ENCODE measurements at places on chromosomes 2 and 18. TPM values are rescaled to one million over a fixed set of nuclear protein-coding genes. Genes with fewer than 3 reads are reported as not detected.

DNA sequence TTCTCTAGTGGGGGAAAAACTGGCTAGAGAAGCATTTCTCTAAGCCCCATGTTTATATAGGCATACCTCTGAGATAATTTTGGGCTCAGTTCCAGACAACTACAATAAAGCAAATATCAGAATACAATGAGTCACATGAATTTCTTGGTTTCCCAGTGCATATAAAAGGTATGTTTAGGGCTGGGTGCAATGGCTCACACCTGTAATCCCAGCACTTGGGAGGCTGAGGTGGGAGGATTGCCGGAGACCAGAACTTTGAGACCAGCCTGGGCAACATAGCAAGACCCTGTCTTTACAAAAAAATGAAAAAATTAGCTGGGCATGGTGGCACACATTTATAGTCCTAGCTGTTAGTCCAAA is 22.2 kb downstream of the TSN start:
- no peak for DNase-seq

DNA sequence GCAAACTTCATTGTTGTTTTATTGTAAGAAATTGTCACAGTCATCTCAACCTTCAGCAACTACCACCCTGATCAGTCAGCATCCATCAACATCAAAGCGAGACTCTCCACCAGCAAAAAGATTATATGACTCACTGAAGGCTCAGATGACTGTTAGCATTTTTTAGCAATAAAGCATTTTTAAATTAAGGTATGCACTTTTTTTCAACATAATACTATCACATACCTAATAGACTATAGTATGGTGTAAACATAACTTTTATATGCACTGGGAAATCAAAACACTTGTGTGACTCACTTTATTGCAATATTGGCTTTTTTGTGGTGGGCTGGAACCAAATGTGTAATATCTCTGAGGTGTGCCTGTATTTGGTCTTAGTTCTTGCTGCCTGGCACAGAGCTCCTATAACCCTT is 15.6 kb downstream of the SCN1A start:
- DNase-seq: no peak

The TCF23 gene
- not detected for total RNA-seq

DNA sequence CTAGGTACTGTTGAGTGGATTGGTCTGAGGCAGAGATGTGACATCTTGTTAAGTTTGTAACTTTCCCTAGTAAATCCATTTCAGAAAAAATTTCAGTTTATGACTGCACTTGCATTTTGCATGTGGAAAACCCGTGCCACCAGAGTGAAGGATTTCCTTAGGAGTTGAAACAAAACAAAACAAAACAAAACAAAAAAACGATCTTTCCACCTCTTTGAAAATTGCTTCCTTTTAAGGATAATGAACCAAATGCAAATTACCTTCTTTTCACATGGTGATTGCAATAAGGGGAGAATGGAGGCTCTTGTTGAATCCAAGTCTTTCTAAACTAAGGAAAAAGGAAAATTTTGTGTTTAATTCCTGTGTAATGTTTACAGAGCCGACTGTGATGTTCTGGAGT is 43.2 kb downstream of the PHLPP1 start:
- no peak for DNase-seq

The SH3RF3 gene
- 0.23 TPM for total RNA-seq

GRCh38 chr2:50491541-50492476 is 540.1 kb downstream of the NRXN1 start:
- no peak for DNase-seq

DNA sequence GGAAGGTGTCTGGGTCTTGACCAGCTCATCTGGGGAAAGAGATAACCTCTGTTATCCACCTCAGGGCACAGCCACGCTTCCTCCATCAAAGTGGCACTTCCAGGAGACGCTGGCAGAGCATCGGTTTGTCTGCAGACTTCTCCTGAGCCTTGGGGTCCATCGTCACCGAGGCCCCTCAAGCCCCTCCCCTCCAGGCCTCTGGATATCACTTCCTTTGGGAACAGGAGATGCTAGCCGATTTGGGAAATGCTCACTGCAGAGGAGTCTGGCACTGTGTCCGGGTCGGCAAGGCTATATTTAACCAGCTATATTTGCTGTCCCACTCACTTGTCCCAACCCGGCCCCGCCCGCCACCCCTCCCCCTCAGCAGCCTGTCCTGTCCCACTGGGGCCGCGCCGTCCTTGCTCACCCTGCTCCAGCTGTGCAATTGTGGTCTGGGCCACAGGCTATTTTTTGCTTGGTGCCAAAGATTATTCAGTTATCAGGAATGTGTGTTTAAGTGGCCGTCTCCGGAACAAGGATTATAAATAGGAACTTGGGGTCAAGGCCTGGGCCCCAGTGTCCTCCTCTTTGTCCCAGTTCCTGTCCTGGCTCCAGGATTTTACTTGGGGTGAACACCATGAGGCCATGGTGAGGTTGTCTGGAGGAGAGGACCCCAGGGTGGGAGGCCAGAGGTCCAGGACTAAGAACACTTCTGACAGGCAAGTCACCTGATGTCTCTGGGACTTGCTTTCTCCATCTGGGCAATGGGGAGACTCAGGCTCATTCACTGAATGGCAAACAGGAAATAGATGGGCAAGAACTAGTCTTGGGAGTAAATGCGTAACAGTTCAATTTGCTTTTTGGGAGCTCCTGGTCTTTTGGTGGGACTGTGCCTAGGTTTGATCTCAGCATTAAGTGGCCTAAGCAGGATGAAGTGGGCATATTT is 263.6 kb downstream of the DYSF start:
- no peak for DNase-seq

GRCh38 chr18:56903686-56904085 is 243.2 kb upstream of the BOD1L2 start:
- DNase-seq: no peak

- DNase-seq: no peak
Observed at GRCh38 chr2:142980246-142981068, 103.0 kb downstream of the KYNU start.

The RFX8 gene
- total RNA-seq: not detected

- no peak for DNase-seq
Observed at GRCh38 chr2:75666911-75667310, 20.3 kb downstream of the MRPL19 start.

GRCh38 chr2:64090264-64090663 is 54.0 kb downstream of the PELI1 start:
- DNase-seq: no peak

DNA sequence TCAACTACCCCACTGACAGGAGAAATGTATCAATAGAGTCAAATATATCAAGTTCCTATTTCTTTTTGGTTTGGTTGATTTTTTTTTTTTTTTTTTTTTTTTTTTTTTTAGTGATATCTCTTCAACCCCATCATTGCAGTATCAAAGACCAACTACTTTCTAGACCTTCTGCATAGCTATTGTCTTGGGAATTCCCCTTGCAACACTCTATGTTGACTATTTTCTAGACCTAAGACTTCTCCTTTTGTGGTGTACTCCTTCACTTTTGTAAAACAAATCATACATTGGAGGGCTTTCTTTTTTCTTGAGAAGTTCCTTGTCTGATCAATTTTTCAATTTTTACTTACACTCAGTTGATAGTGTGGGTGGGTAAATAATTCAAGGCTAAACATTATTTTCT is 46.5 kb upstream of the NR4A2 start:
- DNase-seq: peak; percentile 11

The NEMP2 gene
- total RNA-seq: 21.0 TPM

The ARHGAP28 gene
- total RNA-seq: not detected

DNA sequence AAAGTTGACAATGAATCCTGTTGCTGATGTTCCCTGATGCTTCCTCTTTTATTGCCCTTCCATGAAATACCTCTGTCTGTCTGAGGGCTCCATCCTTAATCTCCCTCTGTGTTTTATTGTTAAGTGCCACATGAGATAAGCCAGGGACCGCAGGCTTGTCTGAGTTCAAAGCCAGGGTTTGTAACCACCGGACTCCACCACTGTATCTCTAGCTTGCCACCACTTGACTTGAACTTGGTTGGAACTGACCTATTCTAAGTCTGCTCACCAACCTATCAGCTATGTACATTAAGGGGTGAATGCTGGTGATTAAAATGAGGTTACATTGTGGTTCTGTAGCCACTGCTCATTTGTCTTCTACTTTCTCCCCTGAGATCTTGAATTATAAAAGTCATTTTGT is 328.5 kb upstream of the ZEB2 start:
- no peak for DNase-seq

- no peak for DNase-seq
Observed at GRCh38 chr2:192327576-192327975, 132.8 kb upstream of the TMEFF2 start.

GRCh38 chr18:66682855-66683322 is 79.0 kb upstream of the CDH19 start:
- no peak for DNase-seq

GRCh38 chr2:166365803-166366420 is 9.8 kb downstream of the SCN9A start:
- no peak for DNase-seq

The FBXO36 gene
- total RNA-seq: 1.5 TPM

- DNase-seq: peak; percentile 11
Observed at GRCh38 chr2:127577973-127578372, 42.5 kb downstream of the MYO7B start.

The LOXL3 gene
- 0.43 TPM for total RNA-seq

DNA sequence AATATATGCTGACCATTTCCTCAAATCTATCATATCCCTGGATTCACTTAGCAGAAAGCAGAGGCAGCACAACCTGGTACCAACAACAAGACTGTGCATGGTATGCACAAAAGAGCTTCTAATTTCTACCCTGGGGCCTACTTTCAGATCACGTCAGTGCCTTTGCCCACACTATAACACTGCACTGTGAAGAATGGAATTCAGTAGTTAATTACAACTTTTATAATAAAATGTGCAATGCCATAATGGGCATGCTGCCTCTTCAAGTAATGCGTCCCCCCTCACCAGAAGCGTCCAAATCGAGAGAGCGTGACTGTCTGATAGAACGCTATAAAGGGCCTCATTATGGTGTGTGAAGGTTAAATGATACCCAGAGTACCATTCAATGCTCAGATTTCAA is 328.1 kb upstream of the PKDCC start:
- DNase-seq: no peak

The FBXO48 gene
- 1.3 TPM for total RNA-seq

DNA sequence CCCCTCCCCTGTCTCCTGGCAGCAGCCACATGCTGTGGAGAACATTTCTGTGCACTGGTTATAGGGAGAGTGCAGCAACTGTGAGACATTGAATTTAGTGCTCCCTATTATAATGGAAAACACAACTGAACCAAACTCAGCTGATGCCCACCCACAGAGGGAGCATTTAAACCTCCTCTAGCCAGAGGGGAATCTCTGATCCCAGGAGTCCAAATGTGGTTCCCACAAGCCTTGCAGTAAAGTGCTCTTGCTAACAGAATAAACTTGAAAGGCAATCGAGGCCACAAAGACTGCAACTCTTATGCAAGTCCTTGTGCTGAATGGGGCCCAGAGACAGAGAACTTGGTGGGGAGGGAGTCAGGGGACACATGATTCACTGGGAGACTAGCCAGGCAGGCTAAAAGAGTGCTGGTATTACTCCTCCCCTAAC is 638.8 kb upstream of the VRK2 start:
- no peak for DNase-seq

The DQX1 gene
- 0.21 TPM for total RNA-seq

GRCh38 chr2:217900010-217900779 is 102.6 kb downstream of the TNS1 start:
- no peak for DNase-seq

The SERPINB11 gene
- total RNA-seq: not detected

The IAH1 gene
- total RNA-seq: 41.4 TPM

- DNase-seq: no peak
Observed at GRCh38 chr2:203413796-203414195, 85.6 kb downstream of the ABI2 start.

All from natural killer cell (primary cell).